Left lung (tissue), 14 donors: ENCODE measurements at places on chromosomes 5 and 9. TPM values are rescaled to one million over a fixed set of nuclear protein-coding genes. Genes with fewer than 3 reads are reported as not detected.

Gene BTNL9
- 56.1 TPM for total RNA-seq

Gene PCDHGB2
- 2.6 TPM for total RNA-seq

Gene GFI1B
- 0.18 TPM for total RNA-seq

Gene PALM2AKAP2
- 22.9 TPM for total RNA-seq

Gene FOXD4L5
- not detected for total RNA-seq

Gene IFNK
- total RNA-seq, result not detected

Gene ANKRD18A
- total RNA-seq, result 5.4 TPM
